ENCODE measurements at places on chromosomes 11 and 22.

DNA sequence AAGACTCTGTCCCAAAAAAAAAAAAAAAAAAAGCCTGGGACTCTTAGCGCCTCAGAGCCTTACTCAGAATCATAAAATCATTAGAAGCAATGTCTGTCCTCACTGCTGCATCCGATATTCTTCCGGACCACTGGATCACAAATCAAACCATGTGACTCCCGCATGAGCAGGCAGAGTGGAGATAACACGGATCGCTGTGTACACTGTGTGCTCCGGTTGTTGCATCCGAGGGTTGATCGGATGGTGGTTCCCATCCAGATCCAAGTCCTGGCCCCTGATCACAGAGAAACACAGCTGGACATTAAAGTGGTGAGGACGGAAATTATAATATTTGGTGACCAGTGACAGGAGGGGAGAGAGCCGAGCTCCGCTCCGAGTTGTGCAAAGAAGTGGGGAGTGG lies 9.7 kb upstream of the TXNRD2 start:
- no peak for DNase-seq

DNA sequence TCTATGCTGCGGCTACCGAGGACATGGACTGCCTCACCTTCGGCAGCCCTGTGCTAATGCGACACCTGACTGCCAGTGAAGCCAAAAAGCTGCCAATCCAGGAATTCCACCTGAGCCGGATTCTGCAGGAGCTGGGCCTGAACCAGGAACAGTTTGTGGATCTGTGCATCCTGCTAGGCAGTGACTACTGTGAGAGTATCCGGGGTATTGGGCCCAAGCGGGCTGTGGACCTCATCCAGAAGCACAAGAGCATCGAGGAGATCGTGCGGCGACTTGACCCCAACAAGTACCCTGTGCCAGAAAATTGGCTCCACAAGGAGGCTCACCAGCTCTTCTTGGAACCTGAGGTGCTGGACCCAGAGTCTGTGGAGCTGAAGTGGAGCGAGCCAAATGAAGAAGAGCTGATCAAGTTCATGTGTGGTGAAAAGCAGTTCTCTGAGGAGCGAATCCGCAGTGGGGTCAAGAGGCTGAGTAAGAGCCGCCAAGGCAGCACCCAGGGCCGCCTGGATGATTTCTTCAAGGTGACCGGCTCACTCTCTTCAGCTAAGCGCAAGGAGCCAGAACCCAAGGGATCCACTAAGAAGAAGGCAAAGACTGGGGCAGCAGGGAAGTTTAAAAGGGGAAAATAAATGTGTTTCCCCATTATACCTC lies 3.3 kb downstream of the FEN1 start:
- no peak for DNase-seq

- peak; percentile 95 for DNase-seq
Observed at GRCh38 chr11:118740892-118741291, 50.1 kb downstream of the DDX6 start.

DNA sequence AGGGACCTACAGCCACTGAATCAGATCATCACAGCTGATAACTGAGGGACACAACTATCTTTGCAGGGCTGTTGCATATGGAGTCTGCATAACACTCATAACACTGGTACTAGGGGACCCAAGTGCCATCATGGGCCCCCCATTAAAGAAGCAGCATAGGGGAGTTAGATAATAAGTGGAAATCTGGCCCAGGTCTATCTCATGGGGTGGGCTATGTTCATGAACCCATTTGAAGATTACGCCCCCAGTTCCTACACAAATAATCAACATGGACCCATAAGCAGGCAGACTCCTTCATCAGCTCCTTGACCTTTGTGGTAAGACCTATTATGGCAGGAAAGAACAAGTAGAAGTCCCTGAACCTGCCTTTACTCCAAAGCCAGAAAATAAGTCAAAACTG lies 48.8 kb downstream of the ASCL2 start:
- no peak for DNase-seq

DNA sequence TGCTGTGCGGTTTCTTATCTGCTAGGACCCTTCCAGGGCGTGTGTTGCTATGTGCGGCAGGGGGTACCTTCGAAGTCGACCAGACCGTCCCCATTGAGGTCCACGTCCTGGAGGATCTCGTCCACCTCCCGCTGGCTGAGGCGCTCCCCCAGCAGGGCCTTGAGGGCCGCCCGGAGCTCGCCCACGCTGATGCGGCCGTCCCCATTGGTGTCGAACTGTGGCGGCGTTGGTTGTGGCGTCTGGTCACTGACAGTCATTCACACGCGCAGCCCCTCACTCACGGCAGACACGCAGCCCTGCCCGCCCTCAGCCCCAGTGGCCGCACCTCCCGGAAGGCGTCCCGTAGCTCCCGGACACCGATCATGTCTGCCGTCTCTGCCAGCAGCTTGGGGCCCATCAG lies 3.5 kb downstream of the CABP2 start:
- no peak for DNase-seq

DNA sequence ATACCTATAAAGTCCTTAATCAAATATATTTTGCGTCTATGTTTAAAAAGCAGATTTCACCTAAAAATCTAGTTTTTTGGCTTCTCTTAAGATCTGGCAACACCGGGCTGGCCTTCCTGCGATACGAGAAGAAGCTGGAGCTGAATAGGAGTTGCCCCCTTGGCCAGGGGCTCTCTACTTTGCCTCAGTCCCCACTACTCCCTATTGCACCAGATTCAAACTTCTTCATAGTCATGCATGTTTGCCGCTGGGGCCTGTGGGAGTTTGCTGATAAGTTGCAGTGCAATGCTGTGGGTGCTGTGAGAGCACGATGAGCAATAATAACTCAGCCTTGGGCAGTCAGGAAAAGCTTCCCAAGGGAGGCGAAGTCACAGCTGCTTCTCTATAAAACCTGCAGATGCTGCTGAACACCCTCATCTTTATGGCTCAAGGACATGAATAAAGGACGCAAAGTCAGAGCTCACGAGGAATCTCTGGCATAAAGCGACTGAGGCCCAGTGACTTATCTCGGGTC lies 15.2 kb upstream of the EIF3D start:
- peak; percentile 81 for DNase-seq

DNA sequence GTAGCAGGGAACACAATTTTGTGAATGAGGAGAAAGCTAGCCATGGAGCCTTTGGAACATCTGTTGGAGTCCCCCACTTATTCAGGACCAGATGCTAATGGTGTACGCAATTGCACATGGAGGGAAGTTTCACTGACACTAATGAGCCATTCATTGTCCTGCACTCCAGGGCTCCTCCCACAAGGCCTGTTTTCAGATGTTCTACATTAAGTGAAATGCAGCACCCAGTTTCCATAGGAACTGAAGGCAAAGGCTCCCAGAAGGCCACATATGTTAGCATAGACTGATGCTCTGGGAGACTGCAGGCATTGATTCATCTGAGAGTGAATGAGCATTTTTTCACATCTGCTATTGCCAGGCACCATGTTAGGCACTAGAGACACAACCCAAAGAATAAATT lies 399.5 kb downstream of the ETS1 start:
- no peak for DNase-seq

DNA sequence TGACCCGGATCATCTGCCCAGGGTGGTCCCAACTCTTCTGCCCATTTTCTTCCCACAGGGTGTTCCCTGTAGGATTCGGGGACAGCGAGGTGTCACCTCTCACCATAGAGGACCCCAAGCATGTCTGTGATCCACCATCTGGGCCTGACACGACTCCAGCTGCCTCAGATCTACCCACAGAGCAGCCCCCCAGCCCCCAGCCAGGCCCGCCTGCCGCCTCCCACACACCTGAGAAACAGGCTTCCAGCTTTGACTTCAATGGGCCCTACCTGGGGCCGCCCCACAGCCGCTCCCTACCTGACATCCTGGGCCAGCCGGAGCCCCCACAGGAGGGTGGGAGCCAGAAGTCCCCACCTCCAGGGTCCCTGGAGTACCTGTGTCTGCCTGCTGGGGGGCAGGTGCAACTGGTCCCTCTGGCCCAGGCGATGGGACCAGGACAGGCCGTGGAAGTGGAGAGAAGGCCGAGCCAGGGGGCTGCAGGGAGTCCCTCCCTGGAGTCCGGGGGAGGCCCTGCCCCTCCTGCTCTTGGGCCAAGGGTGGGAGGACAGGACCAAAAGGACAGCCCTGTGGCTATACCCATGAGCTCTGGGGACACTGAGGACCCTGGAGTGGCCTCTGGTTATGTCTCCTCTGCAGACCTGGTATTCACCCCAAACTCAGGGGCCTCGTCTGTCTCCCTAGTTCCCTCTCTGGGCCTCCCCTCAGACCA lies 24.0 kb downstream of the CSF2RB start:
- DNase-seq, result no peak

- peak; percentile 65 for DNase-seq
Observed at GRCh38 chr11:32341620-32342613, 93.4 kb downstream of the WT1 start.

DNA sequence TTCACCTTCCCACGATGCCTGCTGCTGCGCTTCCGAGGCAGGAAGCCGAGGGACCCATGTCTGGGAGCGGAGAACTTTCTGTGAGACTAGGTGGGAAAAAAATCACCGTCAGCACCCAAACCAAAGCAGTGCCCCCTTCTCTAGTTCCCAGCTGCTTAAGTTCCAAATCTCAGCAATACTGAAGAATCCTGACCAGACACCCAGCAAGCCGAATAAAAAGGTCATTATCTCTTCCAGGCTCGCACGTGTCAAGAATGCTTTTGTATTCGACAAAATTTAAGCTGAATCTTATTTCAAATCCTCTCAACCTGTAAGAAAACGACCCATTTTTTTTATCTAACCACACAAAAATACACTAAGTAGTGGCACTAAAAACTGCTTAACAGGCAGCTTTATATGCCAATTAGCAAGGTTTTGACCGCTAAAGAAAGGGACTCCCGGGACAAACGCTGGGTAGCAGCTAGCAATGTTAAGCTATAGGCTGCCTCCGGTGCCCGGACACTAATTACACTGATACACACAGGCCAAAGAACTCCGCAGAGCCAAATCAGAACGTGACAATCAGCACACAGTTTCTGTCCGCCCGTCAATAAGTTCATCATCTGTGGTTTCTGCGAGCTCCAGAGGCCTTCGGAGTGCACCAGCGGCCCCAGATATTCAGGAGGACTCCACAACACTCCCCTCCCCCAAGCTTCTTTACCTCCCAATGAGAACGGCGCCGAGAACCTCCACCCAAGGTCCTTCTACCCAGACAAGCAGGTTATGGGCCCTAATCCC lies 728 bp downstream of the RPL3 start:
- DNase-seq, result no peak

- DNase-seq, result no peak
Observed at GRCh38 chr11:57313788-57314135, 11.0 kb downstream of the TNKS1BP1 start.

DNA sequence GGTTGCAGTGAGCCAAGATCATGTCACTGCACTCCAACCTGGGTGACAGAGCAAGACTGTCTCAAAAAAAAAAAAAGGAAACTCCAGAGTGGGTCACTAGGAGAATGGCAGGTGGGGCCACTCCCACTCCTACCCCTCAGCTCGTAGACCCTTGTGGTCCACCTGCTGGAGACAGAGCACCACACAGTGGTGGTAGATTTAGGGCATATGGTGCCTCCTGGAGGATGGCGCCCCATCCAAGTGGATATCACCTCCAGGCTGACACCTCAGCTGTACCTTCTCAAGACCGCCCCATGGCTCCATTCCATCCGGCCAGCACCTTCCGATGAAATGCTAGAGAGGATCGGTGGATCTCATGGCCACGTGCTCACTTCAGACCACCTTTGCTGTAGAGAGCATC lies 6.2 kb downstream of the CYTH4 start:
- no peak for DNase-seq

DNA sequence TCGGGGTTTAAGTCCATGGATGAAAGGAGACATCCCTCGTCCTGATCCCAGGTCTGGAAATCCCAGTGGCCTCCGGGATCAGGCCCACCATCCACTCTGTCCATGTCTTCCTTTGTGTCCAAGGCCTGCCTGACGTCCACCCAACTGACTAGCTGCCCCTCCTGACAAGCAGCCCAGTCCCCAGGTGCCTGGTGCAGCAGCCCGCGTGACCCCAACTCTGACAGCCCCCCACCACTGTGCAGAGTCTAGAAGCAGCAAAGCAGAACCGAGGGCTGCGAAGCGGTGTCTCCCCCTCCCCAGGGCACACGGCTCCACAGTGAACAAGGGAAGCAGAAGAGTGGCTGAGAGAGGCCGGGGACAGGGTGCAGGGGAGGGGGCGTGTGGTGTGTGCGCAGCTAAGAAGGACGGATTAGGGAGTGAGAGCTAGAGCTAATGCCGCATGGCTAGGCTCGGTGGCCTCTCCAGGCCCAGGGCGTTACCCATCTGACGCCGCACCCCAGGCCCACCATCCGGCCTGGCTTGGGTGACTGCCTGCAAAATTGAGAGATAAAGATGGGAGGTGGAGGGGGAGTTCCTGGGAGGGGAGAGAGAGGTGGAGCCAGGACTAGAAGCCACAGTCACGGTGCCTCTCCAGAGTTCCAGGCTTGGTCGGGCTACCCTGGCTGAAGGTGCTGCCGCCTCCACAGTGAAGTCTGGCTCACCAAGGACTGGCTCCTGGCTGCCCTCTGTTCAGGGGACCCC lies 16.6 kb upstream of the BAIAP2L2 start:
- no peak for DNase-seq

GRCh38 chr11:3947061-3947460 lies 91.6 kb downstream of the STIM1 start:
- peak; percentile 40 for DNase-seq

DNA sequence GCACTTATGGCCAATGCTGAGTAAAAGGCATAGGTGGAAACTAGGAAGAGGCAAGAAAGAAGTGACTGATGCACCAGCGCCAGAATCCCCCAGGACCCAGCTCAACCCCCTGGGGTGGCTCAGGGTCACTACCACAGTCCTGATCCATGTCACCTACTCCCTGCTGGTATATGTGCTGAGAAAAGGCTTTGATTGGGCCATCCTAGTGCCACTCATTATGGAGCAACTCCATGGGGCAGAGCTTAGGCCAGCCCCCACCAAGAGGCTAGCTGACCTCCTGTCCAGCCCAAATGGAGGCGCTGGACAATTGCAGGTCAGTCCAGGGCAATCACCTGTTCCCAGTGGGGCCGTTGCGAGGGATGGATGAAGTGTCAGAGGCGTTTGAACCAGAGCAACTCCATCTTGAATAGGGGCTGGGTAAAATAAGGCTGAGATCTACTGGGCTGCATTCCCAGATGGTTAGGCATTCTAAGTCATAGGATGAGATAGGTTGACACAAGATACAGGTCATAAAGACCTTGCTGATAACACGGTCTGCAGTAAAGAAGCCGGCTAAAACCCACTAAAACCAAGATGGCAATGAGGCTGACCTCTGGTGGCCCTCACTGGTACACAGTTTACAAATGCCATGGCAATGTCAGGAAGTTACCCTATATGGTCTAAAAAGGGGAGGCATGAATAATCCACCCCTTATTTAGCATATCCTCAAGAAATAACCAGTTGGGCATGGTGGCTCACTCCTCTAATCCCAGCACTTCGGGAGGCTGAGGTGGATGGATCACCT lies 20.6 kb upstream of the DAGLA start:
- DNase-seq, result peak; percentile 21

Data from amniotic epithelial cell (primary cell).